ENCODE measurements at places on chromosomes 7 and 10. TPM values are rescaled to one million over a fixed set of nuclear protein-coding genes. Genes with fewer than 3 reads are reported as not detected.

The LRWD1 gene
- 9.8 TPM for total RNA-seq

DNA sequence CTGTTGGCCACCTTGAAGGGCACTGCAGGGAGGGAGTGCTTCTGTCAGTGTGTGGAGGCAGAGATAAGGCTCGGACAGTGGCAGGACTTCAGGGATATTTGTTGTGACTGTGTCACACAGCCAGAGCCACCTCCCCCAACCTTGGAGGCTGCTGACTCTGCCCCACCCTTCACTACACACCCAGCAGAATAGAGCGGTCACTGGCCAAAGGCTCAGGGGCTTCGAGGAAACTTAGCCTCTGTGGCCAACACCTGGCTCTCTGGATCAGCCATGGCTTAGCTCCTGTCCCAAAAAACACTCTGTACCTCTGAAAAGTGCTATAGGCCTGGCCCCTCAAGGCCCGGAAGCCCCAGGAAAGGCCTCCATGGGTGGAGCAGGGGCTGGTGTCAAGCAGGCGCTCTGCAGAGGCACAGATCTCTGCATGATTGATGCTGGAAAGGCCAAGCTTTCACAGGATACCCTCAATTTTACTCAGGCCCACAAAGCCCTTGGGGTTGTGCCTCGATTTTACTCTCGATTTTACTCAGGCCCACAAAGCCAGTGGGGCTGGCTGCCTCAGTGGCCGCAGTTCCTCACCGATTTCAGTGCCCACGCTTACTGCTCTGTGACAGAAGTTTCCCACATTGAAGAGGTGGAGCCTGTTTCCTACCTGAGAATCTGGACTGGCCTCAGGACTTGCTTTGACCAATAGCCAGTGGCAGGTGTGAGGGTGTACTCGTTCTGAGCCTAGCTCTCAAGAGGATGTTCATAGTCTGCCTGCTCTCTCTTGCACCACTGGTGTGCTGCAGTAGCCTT lies 113.2 kb upstream of the GPR26 start:
- no peak for DNase-seq

DNA sequence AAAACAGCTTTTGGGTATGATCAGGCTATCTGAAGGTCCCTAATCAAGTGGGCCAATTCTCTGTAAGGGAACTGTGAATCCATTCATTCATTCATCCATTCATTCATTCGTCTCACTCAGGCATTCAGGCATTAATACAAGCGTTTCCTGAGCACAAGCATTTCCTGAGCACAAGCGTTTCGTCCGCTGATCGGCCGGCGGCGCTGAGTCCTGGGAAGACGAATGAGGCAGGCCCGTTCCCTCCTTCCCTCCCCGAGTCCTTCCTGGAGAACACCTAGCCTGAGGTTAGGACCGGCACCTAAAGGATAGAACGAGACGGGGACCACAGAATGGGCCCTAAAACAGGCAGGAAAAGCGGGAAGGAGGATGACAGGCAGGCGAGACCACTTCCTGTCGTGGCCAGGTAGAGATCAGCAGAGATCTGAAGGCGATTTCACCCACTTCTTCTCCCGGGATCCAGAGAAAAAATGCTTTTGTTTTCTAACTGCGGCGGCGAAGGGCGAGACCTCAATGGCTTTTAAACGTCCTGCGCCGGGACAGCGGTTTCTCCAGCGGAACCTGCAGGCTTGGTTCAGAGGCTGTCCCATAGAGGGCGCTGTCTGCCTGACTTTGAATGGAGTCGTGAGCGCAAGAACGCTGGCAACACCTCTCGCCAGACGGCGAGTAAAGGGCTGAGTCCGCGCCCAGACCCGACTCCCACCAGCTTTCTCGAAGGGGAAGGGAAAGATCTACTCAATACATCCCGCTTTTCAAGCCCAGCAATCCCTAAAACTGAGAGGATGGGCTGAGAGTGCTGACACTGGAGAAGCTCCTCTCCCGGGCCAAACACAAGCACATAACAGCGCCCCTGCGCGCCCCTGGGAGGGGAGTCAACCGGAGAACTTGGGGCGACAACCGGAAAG lies 2.9 kb upstream of the HMX3 start:
- peak; percentile 89 for DNase-seq

- DNase-seq: no peak
Measured at GRCh38 chr10:3231951-3232730, 59.6 kb upstream of the PITRM1 start.

GRCh38 chr7:39102234-39102633 lies 124.5 kb downstream of the POU6F2 start:
- DNase-seq: no peak

DNA sequence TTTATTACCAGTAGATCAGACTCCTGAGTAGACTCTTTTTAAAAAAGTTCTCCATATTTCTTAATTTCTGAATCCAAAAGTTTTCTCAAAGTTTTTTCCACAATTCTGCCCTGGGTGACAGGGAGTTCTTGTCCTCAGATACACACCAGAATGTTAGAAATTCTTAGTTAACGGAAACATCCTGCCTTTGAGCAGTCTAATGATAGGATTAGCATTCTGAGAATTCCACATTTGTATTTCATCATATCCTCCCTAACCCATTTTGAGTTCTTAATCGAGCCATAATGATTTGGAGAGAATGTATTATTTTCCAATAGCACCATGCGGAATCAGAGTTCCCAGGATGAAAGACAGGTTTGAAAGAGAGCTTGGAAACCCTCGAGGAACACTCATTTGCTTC lies 28.9 kb upstream of the MRPS33 start:
- DNase-seq: no peak

GRCh38 chr10:44706745-44707144 lies 204.4 kb upstream of the TMEM72 start:
- DNase-seq: no peak

GRCh38 chr7:156722043-156722826 lies 81.7 kb downstream of the RNF32 start:
- DNase-seq: no peak

- DNase-seq: no peak
Measured at GRCh38 chr7:102215256-102215655, 71.4 kb upstream of the SH2B2 start.

DNA sequence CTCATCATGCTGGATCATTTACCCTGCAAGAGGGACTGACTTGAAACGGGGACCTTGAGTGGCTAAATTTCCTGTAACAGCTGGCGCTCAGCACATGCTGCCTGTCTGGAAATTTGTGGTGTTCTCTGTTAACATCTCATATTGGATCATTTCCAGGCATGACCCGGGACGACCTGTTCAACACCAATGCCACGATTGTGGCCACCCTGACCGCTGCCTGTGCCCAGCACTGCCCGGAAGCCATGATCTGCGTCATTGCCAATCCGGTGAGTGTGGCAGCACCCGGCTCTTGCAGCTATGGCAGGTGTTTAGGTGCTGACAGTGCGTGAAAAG lies 9.9 kb downstream of the MDH2 start:
- DNase-seq: no peak

DNA sequence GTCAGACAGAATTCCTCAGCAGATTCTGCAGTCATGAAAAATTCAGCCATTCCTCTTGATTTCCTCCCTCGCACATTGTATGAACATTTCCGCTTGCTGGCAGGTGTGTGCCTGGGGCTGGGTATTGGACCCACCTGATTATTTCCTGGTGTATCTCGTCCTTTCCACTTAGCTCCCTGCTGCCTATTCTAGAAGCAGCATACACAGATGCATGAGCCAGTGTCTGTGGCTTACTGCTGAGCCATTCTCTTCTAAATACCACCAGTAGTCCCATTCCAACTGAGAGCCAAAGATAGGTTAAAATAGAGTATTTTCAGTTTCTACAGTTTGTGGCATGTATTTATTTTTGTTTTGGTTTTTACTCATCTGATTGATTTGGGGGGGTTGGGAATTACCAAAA lies 270.1 kb upstream of the AKR1E2 start:
- no peak for DNase-seq

All from left cardiac atrium (tissue), 4 donors.